Urothelium cell line (cell line): ENCODE measurements at places on chromosomes 6 and 20.
A peak's percentile ranks its signal among the peaks of the same experiment; 100 is the strongest.

- peak; percentile 95 for DNase-seq
These were observed 53.0 kb downstream of the ADAT2 start for GRCh38 chr6:143397227-143398222.

DNA sequence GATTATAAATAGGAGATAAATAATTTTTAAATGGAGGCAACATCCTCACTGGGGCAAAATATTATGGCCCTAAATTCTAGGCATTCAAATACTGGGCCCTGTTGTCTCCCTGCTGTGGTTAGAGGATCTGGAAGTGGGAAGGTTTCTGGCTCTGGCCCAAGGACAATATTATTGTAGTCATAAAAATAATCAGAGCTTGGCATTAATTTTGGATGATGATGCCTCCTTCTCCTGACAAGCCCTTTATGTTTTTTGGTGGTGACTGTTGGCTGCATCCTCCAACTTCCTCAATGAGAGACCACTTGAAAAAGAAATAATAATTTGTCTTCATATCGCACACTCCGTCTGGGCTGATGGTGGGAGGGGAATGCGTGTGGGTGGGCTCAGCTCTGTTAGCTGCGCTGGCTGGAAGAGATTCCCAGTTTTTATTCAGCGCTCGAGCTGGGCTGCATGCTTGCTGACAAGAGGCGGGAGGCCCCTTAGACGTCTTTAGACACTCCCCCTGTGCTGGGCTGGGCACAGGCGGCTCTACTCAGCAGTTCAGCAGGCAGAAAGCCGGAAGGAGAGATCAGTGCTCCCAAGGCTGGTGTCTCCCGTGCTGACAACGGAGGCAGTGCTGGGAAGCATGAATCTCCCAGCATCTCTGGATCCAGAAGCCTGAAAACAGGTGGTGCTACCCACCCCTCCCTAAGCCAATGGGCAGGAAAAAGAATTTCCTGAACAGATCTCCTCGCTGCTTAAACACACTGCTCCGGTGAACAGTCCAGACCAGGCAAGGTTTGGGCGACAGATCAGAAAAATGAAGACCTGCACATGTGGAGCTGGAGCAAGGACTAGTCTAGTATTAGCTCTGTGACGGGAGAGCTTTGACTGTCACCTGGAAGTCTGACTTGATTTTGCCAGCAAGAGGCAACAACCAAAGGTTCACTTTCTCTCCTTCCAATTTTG lies 97.7 kb downstream of the SYCP2 start:
- peak; percentile 87 for DNase-seq

- no peak for DNase-seq
These were observed 21.7 kb upstream of the NOL4L start for GRCh38 chr20:32606790-32607189.

DNA sequence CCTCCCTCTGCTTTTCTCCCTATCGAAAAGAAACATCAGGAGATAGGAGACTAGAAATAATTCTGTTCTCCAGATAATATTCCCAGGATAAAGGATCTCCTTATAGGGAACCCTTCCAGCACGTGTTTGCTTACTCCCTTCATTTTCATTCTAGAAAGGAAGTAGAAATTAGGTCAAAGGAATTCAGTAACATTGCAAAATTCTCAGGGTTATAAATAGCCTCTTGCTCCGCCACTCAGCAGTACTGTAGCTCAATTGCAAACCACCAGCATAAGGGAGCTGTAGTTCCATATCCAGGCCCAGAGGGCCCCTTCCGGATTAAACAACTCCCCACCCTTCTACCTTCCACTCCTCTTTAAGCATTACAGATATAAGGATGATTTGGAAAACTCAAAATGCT lies 6.2 kb downstream of the ELMO2 start:
- no peak for DNase-seq

DNA sequence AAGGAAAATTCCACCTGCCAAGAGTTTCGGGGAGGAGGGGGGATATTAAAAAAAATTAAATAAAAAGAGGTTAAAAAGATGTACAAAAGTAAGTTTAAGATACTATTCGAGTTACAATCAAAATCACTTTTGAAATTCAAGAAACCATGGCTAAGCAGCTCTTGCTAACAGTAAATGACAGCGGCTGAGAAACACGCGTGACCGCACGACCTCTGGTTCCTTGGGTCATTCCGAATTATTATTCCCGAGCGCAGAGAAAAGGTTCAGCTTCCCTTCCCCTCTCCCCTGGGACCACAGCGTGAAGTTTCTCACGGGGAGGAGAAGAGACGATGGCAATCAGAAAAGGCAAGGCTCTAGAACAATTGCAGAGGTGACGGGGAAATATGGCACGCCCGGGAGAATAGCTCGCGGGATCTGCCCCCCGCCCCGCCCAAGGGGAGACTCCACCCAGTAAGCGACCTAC lies 496 bp downstream of the TMEM242 start:
- peak; percentile 88 for DNase-seq

GRCh38 chr20:39518654-39519053 lies 556.5 kb downstream of the DHX35 start:
- DNase-seq = no peak

- DNase-seq = no peak
These were observed 41.4 kb downstream of the KIZ start for GRCh38 chr20:21167261-21167660.

- no peak for DNase-seq
These were observed 117.2 kb downstream of the BANF2 start for GRCh38 chr20:17816804-17817587.
